Fibroblast of villous mesenchyme (primary cell): ENCODE measurements at places on chromosomes 12 and 14. TPM values are rescaled to one million over a fixed set of nuclear protein-coding genes. Genes with fewer than 3 reads are reported as not detected.

AQP2 gene
- not detected in 2 replicates for total RNA-seq

CLSTN3 gene
- total RNA-seq = 11.3 and 19.0 TPM in 2 replicates

ZC2HC1C gene
- total RNA-seq = 0.64 and 2.2 TPM in 2 replicates

OTOGL gene
- under 0.01 TPM in 2 replicates for total RNA-seq

GRCh38 chr12:47883663-47884195, 21.1 kb downstream of the VDR start:
- no peak for DNase-seq

DNA sequence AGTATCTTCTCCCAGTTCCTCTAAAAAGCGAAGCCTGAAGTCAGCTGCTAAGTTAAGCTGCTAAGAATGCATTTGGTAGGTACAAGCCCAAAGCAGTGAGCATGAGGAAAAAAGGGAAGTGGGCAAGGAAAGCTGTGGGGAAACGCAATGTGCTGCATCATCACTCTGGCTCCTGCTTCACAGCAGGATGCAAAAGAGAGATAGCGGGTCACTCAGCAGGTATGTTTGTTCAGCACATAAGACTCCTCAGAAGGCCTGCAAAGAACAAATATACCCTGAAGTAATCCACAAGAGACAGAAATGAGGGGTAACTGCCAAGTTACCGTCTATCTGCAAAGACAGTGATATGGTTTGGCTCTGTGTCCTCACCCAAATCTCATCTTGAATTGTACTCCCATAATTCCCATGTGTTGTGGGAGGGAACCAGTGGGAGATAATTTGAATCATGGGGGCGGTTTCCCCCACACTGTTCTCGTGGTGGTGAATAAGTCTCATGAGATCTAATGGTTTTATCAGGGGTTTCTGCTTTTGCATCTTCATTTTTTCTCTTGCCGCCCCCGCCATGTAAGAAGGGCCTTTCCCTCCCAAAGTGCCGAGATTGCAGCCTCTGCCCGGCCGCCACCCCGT, 127.4 kb upstream of the EGLN3 start:
- DNase-seq = no peak
